ENCODE measurements at places on chromosomes 5 and 9.

GRCh38 chr5:40365342-40366330 lies 314.1 kb upstream of the PTGER4 start:
- DNase-seq, result no peak

DNA sequence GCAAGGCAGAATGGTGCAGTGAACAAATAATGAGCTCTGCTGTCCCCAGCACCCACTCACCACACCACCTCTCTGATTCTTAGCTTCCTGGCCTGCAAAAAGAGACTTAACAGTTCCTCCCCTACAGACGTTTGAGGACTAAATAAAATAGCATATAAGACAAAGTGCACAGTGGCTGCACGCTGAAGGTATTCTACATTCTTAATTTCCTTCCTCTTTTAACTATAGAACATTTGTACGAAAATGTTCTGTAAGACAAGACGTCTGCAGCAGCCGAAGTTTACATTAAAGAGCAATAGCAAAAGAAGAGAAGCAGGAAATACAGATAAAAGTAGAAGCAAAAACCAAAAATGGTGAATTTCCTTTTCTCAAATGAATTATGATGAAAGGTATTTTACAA lies 15.7 kb downstream of the FBN2 start:
- no peak for DNase-seq

- DNase-seq, result no peak
Observed at GRCh38 chr9:89137542-89138462, 40.8 kb downstream of the SHC3 start.

GRCh38 chr5:89282554-89283510 lies 399.8 kb upstream of the MEF2C start:
- no peak for DNase-seq

GRCh38 chr5:177023303-177023664 lies 788 bp downstream of the ZNF346 start:
- DNase-seq, result peak; percentile 36

Measured in GM13977 (cell line).